ENCODE measurements at places on chromosomes 2 and 18. TPM values are rescaled to one million over a fixed set of nuclear protein-coding genes. Genes with fewer than 3 reads are reported as not detected.
A peak's percentile ranks its signal among the peaks of the same experiment; 100 is the strongest.

GRCh38 chr2:143162997-143163396 lies 33.8 kb downstream of the ARHGAP15 start:
- DNase-seq: no peak

Gene SOCS6
- 21.3 TPM for total RNA-seq

- DNase-seq: no peak
Measured at GRCh38 chr2:232666051-232666805, 30.9 kb upstream of the GIGYF2 start.

Gene TFCP2L1
- 1.1 TPM for total RNA-seq

GRCh38 chr2:232927032-232927792 lies 57.1 kb downstream of the SNORC start:
- no peak for DNase-seq

DNA sequence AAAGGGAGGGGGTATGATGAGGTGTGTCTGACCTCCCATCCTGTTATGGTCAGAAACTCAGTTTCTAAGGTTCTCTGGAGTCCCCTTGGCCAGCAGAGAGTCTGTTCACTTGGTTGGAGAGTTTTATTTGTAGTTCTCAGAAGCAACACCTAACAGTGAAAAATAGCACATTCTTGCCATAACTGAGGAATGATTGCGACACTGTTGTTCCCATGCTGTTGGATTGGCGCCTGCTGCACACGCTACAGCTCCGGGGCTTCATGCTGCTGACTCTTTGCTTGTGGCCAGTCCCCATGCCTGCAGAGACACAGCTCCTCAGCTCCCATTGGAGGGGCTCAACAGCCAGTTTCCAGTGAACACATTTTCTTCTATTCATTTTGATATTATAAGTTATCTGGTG lies 42.1 kb downstream of the TPGS2 start:
- DNase-seq: peak; percentile 32

GRCh38 chr2:102424754-102425153 lies 1.8 kb downstream of the IL18RAP start:
- DNase-seq: no peak

GRCh38 chr2:32780961-32781360 lies 153.1 kb downstream of the TTC27 start:
- DNase-seq: no peak

DNA sequence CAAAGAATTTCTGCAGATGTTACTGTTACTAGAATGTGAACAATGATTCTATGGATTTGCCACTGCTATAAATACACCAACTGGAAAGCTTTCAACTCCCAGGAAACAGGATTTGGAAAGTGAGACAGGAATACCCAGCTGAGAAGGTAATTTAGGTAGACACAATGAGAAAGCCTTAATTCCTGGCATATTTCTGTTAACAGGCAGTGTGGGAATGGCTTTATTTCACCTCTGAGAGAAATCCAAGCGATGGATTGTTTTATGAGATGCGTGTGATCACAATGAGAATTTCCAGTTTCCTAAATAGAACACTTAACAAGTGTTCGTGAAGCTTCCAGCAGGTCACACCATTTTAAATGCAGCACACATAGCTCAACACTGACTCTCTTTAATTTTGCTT lies 133.0 kb downstream of the SLC8A1 start:
- no peak for DNase-seq

DNA sequence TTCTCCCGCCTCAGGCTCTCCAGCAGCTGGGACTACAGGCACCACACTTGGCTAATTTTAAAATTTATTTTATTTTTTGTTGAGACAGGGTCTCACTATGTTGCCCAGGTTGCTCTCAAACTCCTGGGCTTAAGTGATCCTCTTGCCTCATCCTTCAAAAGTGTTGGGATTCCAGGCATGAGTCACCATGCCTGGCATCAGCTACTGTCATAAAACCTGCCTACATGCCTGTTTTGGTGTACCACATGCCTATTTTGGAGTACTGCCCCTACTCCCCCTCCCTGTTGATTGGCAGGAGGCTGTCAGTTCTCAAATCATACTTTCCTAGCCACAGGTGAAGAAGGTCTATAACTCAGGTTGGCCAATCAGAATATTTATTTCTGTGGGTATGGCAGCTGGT lies 64.0 kb downstream of the CHST9 start:
- no peak for DNase-seq

- DNase-seq: no peak
Measured at GRCh38 chr2:27147935-27148334, 869 bp upstream of the TCF23 start.

Gene CCDC85A
- 4.2 TPM for total RNA-seq

Gene IKZF2
- 26.5 TPM for total RNA-seq

Gene UGT1A4
- not detected for total RNA-seq

Gene HEATR5B
- 21.0 TPM for total RNA-seq

Gene PAPOLG
- 14.5 TPM for total RNA-seq

Gene RAB6C
- not detected for total RNA-seq

GRCh38 chr18:22591222-22591621 lies 173.5 kb upstream of the CTAGE1 start:
- no peak for DNase-seq

Gene ADRA2B
- total RNA-seq: 4.5 TPM

- no peak for DNase-seq
Measured at GRCh38 chr2:208268156-208268952, 2.3 kb downstream of the PIKFYVE start.

- no peak for DNase-seq
Measured at GRCh38 chr18:76518123-76518859, 23.2 kb upstream of the ZNF516 start.

DNA sequence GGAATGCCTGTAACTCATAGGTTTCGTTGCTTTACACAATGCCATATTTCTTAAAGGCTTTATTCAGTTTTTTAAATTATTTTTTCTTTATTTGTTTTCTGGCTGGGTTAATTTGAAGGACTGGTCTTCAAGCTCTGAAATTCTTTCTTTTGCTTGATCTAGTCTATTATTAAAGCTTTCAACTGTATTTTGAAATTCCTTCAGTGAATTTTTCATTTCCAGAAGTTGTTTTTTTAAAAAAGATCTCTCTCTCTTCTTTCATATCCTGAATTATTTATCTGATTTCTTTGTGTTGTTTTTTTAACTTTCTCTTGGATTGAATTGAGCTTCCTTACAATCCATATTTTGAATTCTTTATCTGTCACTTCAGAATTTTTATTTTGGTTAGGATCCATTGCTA lies 239.9 kb upstream of the CTAGE1 start:
- no peak for DNase-seq

Gene ACVR1C
- total RNA-seq: not detected

Gene PSMA8
- not detected for total RNA-seq

All from thoracic aorta (tissue), 2 donors.